ENCODE measurements at places on chromosomes 12 and 14.

DNA sequence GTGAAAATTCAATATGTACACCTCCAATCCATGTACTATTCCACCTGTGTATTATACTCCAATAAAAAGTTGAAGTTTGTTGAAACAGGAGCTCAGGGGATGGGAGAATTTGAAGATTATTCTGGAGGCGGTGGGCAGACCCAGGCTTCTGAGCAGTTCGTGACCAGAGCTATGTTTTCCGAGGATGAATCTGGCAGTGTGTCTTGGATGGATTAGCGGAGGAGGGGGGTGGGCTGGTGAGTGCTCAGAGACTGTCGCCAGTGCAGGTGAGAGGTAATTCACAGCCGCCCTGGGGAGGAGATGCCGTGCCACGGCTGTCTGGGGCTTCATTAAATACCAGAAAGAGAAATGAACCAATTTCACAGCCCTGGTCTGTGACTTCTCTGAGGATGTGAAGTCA is 283.0 kb upstream of the RTL1 start:
- DNase-seq = no peak

GRCh38 chr14:80483331-80483730 is 272.0 kb upstream of the DIO2 start:
- DNase-seq = no peak

DNA sequence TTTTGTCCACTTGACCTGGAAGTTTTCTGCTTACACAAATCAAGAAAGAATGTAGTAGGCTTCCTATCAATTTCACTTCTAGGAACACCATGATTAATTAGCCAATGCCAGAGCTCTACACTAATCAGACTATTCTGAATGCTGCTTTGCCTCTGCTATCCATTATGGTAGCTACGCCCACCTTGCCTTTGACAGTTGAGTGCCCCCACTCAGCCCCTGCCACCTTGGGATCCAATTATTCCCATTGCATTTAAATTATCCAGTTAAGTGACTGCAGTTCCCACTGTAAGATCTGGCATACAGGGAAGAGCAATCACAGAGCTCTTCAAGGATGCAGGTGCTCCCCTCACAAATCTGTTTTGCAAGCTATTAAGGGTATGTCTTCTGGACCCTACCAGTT is 47.5 kb downstream of the FIGNL2 start:
- no peak for DNase-seq

- peak; percentile 65 for DNase-seq
These were observed 119.7 kb downstream of the FBXL14 start for GRCh38 chr12:1474574-1475153.

DNA sequence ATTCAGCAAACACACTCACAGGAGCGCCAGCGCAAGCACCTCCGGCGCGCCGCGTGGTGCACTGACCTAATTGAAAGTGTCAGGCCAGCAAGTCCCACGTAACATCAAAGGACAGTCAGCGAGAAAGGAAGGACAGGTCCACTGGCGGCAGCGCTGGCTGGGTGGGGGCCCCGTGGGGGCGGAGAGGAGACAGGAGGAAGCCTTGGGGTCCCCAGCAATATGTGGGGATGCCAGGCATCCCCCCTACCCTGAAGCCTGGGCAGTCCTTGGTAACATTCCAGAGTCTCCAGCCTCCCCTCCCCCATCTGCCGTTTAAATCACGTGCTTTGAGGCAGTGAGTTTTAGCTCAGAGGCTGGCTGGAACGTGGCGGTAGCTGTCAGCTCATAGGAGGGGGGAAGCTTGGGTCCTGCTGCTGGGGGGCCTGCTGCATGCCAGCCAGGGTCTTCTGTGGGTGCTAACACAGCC is 159.2 kb downstream of the CALM1 start:
- DNase-seq = no peak

DNA sequence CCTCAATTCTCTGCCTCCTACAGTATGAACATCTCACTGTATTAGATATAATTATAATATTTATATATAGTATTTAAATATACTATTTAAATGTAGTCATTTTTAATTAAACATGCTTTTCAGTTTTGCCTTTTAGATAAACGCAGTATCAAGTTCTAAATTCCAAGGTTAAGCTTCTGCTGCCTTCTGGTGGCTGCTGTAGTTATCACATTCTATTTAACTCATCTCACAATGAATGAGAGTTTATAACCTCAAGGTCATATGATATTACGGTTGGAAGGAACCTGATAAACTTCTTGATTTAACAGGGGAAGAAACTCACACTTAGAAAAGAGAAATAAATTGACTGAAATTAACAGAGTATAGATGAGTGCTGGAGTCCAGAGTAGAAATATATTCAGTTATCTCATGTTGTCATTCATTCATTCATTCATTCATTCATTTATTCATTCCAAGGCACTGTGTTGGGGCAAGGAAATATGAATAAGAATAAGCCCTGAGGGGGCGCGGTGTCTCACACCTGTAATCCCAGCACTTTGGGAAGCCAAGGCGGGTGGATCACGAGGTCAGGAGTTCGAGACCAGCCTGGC is 31.9 kb downstream of the GUCY2C start:
- no peak for DNase-seq

DNA sequence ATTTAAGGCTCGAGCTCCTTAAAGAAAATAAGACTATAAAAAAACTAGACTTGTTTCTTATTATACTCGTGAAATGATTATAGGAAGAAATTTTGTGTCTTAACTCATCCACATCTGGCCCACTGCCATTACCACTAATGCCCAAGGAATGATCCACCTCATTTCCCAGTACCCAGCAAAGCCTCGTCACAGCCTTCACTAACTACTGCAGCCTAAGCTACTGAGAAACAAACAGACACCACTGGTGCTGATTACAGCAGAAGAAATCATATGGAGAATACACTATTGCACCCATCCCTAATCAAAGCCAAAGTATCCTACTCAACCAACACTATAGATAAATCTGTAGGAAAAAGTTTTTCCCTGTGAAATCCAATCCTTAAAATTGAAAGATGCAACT is 205.3 kb upstream of the NAV3 start:
- DNase-seq = peak; percentile 47

DNA sequence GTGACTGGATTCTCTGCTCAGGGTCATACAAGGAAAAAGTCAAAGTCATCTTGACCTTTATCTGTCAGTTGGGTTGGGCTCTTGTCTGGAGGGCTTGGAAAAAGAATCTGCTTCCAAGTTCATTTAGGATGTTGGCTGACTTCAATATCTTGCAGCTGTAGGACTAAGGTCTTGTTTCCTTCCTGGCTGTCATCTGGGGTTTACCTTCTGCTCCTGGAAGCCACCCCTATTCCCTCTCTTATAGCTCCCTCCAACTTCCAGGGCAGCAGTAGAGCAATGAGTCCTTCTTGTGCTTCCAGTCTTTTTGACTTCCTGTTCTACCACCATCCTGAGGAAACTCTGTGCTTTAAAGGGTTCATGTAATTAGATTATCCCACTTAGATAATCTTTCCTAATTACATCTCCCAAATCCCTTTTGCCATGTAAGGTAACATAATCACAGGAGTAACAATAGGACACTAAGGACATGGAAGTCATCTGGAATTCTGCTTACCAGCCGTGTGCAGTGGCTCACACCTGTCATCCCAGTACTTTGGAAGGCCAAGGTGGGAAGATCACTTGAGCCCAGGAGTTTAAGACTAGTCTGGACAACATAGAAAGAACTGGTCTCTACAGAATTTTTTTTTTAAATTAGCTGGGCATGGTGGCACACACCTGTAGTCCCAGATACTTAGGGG is 170.7 kb upstream of the KITLG start:
- DNase-seq = no peak

Data from hepatic stellate cell (primary cell).